ENCODE measurements at places on chromosomes 2 and 18.

- no peak for DNase-seq
These were observed 6.4 kb upstream of the SS18 start for GRCh38 chr18:26096852-26097251.

DNA sequence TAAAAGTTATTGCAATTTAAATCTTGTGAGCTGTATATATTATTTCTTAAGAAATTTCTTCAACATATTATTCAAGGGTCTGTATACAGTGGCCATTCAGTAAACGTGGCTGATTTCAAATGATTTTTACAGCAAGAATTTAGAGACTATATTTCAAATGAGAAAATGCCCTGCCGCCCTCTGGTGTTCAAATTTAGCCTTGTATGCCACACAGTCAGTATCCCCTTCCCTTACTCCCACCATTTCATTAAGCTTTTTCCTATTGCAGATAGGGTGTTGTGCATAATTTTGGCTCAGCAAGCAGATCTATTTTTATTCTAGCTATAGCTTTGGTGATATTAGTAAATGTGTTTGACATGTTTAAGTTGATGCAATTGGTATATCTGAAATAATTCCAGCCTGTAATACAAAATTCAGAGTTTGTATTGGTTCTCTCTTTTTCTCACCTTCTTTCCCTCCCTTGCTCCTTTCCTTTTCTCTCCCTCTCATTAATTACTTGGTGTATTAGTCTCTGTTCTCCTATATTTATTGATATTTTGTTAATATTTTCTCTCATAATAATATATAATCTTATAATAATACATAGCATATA is 22.8 kb upstream of the SCN7A start:
- DNase-seq = no peak

GRCh38 chr2:121888189-121888557 is 132.7 kb downstream of the TSN start:
- DNase-seq = no peak

DNA sequence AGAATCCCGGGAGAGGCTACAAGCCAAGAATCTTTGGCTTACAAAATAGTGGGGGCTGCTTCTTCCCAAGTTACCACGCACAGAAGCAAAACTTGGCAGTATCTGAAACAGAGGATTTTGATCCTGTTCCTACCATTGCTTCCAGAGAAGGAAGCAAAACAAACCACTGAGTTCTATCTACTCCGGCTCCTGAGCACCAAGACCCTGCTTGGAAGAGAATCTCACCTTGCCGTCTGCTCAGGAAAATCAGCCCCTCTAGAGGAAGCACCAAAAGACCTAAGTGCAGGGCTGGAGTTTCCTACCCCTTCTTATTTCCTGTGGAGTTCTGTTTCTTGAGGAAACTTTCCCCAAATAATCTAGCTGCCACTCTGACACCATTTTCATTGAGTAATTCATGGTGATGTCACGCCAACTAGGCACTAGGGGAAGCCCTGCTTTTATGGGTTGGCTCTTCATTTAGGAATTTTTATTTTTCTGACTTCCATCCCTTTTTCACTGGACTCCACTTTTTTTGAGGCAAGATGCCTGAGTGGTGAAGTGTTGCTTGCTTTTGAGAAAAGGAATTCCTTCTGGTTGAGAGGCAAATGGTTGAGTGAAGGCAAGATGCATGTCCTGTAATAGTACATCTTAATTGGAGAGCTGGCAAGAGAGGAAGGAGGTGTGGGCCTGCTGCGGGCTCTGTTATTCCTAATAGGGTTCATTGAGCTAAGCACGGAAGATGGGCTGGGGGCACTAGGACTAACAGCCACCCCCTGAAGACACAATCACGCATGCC is 36.8 kb upstream of the EML4 start:
- no peak for DNase-seq

GRCh38 chr2:142757111-142757510 is 120.4 kb upstream of the KYNU start:
- no peak for DNase-seq

- no peak for DNase-seq
These were observed 315.0 kb upstream of the SMIM21 start for GRCh38 chr18:75742516-75742915.

DNA sequence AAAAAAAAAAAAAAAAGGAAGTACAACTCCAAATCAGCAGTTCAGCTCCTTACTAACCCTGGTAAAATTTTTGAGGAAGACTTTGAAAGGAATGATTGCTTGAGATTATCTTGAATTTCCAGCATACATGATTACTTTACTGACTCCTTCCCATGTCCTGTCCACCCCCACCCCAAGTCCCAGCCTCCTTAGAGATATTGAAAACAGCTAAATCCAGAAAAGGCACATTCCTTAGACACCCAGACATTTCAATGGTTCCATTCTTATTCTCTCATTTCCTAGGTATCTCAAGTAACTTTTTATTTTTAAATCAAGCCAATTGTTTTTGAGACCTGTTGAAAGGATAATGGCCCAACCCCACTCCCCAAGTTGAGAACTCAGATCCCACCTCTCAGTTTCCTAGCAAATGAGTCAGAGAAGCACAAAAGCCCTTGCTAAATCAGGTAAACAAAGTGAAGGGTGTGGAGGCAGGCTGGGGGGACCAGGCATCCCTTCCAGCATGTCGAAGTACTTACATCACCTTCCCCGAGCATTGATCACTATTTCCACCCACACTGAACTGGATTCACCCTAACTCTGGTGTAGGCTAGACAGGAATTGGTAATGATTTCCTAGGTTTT is 95.4 kb upstream of the FZD7 start:
- DNase-seq = no peak

DNA sequence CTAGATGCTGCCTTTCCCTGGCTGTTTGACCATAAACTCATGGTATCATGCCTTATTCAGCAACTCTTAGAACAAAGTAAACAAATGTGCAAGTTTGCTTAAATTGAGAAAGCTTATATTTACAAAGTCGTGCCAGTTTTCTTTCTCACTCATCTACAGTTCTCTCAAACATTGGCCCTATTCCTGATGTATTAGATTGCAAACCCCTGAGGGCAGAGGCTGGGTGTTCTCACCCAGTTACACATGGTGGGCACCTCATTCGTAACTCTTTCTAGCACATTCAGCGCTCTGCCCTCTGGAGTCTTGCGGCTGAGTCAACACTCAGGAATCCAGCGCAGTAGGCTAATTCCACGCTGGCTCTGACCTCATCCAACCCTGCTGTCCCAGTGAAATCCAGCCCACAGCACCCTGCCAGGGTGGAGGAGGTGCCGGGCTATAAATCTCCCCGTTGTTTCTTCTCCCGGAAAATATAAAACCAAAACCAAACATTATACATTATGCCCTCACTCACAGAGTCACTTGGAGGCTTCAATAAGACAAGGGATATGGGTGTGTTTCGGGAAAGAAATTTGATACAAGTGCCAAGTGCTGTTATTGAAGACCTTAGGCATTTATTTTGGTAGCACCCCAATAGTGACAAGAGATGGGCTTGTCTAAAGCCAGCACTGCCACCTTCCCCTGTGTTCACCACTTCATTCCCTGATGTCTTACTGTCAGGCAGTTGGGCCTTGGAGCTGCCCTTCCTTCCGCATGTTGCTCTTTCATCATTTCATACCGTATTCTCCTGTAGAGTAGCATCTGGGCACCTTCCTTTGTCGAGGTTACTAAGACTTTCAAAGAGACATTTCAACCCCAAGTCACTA is 287.4 kb downstream of the PRKCE start:
- DNase-seq = no peak

DNA sequence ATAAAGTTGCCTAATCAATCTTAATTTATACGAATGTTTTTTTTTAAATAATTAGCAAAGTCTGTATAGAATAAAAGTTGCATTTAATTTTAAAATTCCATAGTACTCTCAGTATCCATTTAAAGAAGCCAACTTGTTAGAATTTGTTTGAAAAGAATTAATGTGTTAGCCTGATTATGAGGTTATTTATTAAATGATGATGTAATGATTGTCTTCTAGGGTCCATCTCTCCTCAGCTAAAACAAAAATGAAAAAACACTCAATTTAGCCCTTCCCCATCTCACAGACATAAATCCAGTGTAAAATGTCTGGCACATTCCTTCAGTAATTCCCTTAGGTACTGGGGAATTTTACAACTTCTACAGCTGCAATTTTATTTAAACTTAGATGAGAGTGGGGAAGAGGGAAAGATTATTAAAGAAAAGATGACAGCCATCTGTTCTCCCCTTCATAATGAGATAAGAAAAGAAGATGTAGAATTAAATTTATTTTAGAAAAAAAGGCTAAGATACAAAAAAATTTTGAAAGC is 68.6 kb downstream of the BARD1 start:
- no peak for DNase-seq

- DNase-seq = no peak
These were observed 105.6 kb downstream of the FEZ2 start for GRCh38 chr2:36492216-36492945.

GRCh38 chr2:157627594-157628476 is 829 bp downstream of the ACVR1C start:
- peak; percentile 30 for DNase-seq

- no peak for DNase-seq
These were observed 128.4 kb downstream of the PDE1A start for GRCh38 chr2:182298456-182298855.

- DNase-seq = no peak
These were observed 56.2 kb upstream of the TMEM163 start for GRCh38 chr2:134774786-134775641.

- no peak for DNase-seq
These were observed 1132.2 kb upstream of the FAM98A start for GRCh38 chr2:34731292-34731691.

- DNase-seq = no peak
These were observed 14.4 kb downstream of the FAM178B start for GRCh38 chr2:96971926-96972444.

DNA sequence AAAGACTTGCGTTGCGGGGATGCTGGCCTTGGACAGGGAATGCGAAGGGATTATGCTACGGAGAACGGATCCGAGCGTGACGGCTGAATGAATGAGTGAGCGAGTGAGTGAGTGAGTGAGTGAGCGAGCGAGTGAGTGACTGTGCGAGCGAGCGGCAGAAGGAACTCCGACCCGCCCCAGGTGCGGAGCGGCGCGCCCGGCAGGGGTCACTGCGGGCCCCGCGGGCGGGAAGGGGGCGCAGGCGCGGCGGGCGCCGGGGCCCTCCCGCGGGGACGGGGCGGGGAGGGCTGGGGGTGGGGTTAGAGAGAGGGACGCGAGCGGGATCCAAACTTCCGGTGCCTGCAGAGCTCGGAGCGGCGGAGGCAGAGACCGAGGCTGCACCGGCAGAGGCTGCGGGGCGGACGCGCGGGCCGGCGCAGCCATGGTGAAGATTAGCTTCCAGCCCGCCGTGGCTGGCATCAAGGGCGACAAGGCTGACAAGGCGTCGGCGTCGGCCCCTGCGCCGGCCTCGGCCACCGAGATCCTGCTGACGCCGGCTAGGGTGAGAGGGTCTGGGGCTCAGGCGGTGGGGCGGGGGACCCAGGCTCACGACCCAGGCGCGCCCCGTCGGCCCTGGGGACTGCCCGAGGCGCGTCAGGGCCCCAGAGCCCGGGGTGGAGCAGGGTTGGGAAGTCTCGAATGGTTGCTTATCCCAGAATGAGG is at the start of gene ITM2C:
TSS of gene ITM2C (plus strand) at position 338 of the 702 bp plus-strand sequence. CDS start at position 422, 84 bp downstream.
- peak; percentile 72 for DNase-seq

DNA sequence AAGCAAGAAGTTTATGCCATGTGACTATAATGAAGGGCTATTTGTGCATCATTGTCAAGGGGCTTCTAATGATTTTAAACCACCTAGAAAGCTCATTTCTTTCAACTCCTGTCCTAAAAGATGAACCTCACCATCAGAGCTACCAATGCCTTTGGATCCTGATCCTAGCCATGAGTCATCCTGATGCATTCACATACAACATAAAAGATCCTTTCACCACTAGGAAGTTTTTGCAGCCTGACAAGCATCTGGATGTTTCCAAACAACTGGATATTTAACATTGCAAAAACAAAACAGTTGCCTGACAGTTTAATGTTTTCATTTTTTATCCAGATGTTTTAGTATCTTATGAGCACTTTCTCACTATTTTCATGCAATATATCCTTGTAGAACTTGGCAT is 425.3 kb downstream of the MBD2 start:
- no peak for DNase-seq

DNA sequence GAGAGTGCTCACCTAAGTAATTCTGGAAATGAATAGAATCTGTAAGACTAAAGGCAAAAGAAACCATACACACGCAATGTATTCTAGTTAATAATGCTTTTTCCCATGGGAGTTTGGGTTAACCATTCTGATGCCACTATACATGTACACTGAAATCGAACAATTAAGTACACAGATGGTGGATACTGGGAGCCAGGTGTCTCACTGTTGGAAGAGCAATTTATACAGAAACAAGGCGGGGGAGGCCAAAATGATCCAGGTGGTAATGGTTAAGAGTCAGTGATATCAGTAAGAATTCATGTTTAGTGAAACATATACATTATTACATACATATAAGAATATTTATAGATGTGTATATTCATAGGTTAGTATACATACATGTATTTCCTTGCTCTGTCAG is 67.2 kb downstream of the TMEM131 start:
- DNase-seq = no peak

DNA sequence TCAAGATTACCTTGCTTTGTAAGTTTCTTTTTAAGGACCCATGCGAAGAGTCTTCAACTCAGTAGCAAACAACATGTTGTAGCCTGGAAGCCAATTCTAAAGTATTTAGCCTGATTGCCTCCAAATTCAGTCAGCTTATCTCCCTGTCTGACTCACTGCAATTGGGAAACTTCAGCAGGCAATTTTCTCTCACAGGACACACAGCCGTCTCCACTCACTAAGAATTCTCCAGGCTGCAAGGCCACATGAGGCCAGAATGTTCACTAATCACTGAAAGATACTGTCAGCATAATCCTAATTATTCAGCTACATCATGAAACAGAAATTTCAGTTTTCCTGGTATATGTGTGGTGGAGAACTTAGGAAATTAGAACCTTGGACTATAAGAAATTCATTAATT is 78.1 kb upstream of the PDE1A start:
- no peak for DNase-seq

GRCh38 chr2:85802354-85803103 is 48.7 kb downstream of the ATOH8 start:
- no peak for DNase-seq

GRCh38 chr2:17476830-17477229 is 41.4 kb downstream of the RAD51AP2 start:
- DNase-seq = no peak

DNA sequence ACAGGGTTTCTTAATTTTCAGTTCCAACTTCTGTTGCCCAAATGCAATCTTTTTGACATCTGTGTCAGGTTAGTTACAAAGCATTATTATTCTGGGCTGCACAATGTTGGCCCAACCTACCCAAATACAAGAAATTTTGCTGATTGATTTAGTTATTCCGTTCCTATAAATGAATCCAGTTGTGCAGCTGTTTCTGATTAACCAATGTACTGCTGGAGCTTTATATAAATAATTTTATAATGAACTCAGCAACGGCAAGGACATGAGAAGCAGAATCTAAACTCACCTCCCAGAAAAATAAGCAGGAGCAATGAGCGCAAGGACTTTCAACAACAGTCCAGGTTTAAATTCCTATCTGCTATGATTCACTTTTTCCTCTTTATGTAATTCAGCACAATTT is 76.3 kb upstream of the WIPF1 start:
- no peak for DNase-seq
